Fibroblast of mammary gland (primary cell): ENCODE measurements at places on chromosomes 12 and 14.

DNA sequence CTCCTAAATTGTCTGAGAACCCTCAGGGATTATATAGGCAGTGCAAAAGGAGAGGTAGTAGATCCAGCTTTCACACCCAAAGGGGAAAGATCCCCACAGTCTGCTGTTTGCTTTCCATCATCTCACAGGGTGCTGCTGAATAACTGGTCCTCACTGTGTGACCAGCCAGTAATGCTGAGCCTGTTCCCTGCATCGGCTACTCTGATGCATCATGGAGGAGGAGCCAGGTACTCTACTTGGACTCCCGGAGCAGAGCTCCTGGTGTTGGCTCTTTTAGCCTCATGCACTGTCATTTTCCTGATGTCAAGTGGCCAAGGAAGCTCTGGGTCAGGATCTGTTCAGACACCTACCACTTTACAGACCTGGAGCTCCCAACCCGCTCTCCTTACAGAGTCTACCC, 127.4 kb upstream of the ATF1 start:
- no peak for DNase-seq

DNA sequence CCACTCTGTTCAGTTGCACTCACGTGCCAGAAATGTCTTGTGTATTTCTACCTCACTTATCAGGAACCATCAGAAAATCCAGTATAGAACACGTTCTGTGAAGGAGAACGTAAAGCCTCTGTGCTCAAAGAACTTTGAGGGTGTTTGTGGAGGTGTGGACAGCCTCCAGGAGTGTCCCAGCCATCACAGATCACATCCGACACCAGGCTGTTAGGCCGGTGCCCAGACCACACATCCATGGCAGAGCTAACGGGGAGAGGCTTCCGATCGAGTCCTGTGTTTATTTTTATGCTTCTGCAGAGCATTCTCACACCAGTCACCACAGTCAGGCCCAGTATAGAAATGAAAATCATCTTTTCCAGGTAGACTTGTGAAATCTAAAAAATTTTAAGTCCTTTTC, 53.6 kb downstream of the TPCN1 start:
- no peak for DNase-seq

DNA sequence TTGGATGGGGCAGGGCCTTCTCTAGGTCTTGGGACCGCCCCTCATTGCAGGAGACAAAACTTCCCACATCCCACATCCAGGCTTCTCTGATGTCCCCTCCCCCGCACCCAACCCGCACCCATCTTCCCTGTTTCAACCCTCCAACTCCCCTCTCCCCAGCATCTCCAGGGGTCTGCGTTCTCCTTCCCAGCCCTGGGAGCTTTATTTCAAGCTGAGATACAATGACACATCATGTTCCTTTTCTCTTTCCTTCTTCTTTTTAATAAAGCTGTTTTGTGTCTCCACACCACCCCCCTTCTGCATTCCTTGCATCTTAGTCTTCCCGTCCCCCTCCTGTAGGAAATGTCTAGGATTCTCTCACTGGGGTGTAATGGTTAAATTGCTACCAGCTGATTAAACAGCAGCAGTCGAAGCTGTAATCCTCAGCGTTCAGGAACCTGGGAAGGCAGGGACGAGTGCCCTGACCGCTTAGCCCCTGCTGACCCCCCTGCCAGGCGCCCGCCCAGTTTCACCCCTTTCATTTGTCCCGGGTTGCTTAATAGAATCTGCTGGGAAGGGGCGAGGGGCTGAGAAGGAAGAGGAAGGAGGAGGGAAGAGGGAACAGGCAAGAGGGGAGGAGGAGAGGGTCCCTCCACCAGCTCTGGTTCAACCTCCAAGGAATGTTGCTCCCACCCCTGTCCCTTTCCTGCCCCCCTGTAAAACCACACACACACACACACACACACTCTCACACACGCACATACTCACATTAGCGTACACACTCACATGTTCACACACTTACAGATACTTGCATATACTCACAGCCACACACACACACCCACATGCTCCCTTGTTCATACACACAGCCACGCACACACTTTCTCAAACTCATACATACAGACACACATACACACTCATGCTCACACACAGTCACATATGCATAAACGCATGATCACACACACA, 104.5 kb upstream of the MED13L start:
- peak; percentile 98 for DNase-seq

DNA sequence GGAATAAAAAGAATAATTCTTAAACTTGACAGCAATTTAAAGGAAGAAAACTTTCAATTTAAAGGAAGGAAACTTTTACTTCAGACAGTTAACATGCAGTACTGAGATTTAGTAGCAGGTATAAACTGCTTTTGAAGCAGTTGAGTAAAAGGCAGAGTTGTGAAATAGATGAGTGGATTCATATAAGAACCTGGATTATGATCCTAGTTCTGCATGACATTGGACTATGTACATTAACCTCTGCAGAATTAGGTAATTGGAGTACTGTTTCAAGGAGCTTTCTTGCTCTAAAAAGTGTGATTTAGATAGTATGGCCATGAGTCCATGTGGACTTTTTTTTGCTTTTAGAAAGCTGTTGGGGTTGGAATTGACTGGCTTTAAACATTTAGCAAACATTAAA, 29.7 kb downstream of the ATP2A2 start:
- DNase-seq, result peak; percentile 14

GRCh38 chr12:69240631-69240995, 1.2 kb downstream of the CPSF6 start:
- peak; percentile 20 for DNase-seq

GRCh38 chr12:109968801-109969200, 27.4 kb downstream of the GIT2 start:
- no peak for DNase-seq

- DNase-seq, result peak; percentile 45
Observed at GRCh38 chr12:58171914-58172313, 230.5 kb downstream of the ATP23 start.

- peak; percentile 92 for DNase-seq
Observed at GRCh38 chr14:26820138-26820537, 222.3 kb upstream of the NOVA1 start.

GRCh38 chr14:20583908-20584307, 3.9 kb downstream of the RNASE11 start:
- DNase-seq, result no peak

DNA sequence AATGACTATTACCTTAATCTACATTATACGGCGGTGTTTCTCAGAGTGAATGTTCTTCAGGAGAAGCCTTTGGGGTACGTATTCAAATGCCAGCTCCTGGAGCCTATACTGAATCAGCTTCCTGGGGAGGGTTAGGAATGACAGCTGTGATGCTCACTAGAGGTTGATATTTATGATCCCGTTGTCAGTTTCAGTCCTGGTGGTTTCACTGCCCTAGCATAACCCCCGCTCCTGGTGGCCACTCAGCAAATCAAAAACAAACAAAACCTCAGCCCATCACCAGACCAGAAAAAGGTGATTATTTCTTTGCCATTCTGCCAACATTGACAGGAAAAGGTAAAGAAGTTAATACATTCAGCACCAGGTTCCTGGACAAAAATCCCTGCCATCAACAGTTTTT, 136.5 kb upstream of the CRY1 start:
- no peak for DNase-seq

DNA sequence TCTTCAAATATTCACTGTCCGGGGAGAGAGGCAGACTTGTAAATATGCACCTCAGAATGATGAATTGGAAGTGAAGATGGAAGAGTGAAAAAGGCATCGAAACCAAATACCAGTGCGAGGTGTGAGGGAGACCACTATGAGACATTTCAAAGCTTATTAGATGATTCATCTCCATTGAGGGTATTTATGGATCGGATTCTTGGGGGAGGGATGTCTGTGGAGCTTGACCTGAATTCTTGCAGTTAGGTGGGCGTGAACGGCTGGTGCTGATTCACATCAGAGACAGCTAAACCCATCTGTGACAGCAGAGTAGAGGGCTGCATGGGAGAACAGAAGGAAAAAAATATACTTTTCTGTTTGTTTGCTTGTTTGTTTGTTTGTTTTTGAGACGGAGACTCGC, 677.2 kb downstream of the AACS start:
- no peak for DNase-seq

DNA sequence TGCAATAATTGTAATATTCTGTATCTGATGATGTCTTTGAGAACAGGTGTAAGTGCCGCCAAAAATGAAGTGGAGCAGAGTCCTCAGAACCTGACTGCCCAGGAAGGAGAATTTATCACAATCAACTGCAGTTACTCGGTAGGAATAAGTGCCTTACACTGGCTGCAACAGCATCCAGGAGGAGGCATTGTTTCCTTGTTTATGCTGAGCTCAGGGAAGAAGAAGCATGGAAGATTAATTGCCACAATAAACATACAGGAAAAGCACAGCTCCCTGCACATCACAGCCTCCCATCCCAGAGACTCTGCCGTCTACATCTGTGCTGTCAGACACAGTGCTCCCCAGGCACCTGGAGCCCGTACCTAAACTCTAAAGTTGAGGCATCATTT, 268.7 kb downstream of the DAD1 start:
- no peak for DNase-seq

GRCh38 chr12:66071549-66071948, 59.0 kb downstream of the LLPH start:
- DNase-seq, result no peak

DNA sequence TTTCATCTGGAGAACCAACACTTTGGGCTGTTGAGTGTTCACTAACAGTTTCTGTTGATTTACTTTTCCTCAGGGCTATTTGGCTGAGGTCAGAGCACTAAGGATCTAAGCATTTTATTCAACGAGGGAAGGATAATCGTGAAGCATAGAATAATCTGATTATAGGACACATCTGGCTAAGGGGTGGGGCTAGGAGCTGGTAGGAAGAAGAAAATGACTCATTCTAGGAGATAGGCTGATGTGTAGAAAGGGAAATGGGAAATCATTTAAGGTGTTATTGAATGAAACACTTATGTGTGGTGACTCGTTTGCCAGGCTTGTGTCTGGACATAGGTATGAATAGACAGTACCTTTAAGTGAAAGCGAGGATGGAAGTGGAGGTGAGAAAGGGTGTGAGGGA, 167.2 kb downstream of the ETNK1 start:
- peak; percentile 29 for DNase-seq

- DNase-seq, result no peak
Observed at GRCh38 chr14:97395068-97395467, 597.9 kb downstream of the VRK1 start.

- DNase-seq, result no peak
Observed at GRCh38 chr12:107339932-107340331, 246.6 kb upstream of the CRY1 start.

- peak; percentile 66 for DNase-seq
Observed at GRCh38 chr12:7395950-7396349, 48.0 kb downstream of the CD163L1 start.
